ENCODE measurements at places on chromosomes 16 and 17.

DNA sequence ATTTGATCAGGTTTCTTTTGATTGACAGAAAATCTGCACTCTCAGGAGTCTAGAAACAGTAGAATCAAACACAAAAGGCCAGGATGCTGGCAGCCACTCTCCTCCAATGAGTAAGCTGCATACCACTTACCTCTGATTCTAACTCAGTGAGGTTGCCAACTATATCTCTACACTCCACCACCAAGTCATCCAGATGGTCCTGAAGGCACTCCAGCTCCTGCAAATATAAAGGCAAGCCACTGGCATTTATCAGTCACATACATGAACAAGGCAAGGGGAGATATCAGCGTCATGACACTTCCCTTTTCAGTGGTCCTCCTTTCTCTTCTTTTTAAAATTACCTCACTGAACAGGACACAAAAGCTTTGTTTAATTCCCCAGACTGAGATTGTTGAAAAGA is 53.1 kb upstream of the CLEC18B start:
- no peak for DNase-seq

DNA sequence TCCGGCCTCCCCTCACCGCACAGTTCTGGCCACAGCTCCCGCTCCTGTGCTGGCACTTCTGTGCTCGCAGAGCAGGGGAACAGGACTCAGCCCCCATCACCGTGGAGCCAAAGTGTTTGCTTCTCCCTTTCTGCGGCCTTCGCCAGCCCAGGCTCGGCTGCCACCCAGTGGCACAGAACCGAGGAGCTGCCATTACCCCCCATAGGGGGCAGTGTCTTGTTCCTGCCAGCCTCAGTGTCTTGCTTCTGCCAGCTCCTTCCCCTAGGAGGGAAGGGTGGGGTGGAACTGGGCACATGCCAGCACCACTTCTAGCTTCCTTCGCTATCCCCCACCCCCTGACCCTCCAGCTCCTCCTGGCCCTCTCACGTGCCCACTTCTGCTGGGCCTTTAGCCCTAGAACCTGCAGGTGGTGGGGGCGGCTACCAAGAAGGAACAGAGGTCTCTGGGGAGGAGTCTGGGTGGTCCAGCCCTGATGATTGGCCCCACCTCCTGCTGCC is 645 bp upstream of the ELMO3 start:
- peak; percentile 60 for DNase-seq

- DNase-seq, result no peak
These were observed 3.3 kb upstream of the FBXL20 start for GRCh38 chr17:39404542-39405378.

- no peak for DNase-seq
These were observed 6.9 kb upstream of the SCNN1G start for GRCh38 chr16:23175651-23176050.

- DNase-seq, result no peak
These were observed 40.0 kb upstream of the CCR7 start for GRCh38 chr17:40605306-40605705.

DNA sequence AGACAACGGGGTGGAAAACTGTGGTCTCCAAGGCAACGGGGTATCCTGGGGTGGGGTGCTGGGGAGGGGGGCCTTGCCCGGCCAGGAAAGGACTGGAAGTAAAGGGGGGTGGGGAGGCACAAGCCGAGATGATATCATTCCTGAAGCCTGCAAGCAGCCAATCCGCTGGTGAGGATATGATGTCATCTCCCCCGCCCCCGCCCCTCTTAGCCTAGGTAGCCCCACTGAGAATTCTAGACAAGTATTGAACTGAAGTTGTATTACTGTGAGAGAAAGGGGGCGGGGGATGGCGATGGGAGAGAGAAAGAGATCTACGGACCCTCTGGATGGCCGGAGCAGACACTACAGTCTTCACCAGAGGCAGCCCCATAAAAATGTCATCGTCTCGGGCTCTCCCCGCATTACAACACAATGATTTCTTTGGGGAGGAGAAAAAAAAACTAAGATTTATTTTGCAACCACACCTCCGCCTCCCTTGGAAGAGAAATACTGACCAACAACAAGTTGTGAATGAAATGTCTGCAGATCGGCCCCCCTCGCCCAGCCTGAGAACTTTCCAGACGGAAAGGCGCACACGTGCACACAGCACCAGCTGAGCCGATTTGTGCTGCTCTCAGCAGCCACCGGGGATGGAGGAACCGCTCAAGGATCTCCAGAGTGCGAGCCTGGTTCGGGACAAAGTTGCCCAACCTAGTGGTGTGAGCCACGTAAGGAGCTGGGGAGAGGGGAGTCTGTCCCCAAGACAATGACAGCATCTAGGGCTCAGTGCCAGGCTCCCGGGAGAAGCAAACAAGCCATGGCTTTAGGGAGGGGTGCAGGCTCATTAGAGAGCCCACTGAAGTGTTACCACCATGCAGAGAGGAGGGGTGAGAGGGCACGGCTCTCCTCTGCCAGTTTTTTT is 222.1 kb downstream of the SOX9 start:
- DNase-seq, result no peak

DNA sequence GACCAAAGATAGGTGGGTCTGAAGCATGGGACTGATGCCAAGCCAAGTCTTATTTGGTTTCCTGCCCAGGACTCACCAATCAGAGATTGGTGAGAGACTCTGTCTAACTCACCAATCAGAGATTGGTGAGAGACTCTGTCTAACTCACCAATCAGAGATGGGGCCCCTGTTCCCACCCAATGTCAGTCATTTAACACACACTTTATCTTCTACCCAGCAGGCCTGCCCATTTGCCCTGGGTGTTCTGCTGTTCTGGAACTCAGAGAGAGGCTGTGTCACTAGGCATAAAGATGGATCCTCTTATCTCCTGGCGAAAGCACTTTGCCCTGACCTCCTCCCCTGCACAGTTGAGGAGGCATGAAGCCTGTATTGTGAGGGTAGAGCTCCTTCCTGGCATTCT is 5.4 kb upstream of the RHOT1 start:
- DNase-seq, result no peak

- no peak for DNase-seq
These were observed 189.8 kb downstream of the USP22 start for GRCh38 chr17:20852990-20853370.

- DNase-seq, result no peak
These were observed 50.3 kb downstream of the ZFPM1 start for GRCh38 chr16:88503374-88503770.

- DNase-seq, result no peak
These were observed 503 bp downstream of the DHX58 start for GRCh38 chr17:42111871-42112551.

DNA sequence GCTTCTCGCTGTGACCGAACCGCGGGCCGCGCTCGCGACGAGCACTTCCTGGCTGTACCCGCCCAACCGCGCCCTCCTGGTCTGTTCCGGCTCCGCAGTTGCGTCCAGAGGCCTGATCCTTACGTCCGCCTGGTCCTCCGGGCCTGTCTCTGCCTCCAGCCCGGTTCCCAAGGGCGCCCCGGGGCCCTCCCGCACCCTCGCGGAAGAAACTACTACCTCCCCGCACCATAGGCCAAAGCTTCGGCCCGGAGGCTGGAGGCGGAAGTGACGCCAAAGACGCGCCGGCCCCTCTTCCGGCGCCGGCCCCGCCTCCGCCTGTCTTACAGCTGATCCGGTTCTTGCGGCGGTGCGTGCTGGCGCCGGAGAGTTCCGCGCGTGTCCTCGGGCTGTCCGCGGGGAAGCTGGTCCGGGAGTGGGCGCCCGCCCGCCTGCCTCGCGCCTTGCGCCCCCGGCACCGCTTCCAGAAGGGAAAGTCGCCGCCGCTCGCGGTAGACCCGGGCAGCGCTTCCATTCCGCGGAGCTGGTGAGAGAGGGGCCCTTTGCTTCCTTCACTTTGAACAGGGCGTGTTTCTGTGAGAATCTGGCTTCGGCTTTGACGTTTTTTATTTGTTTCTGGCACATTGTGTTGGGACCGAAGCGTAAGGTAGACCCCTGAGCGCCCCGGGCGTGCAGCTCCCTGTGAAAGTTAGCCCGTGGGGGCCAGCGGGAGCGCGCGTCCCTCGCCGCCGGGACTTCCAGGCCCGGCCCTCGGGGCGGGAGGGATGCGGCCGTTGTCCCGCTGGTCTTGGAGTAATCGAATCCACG is at the start of gene ZNF778:
TSS of gene ZNF778 (plus strand) at position 316 of the 804 bp plus-strand sequence. CDS start 3,425 bp downstream, outside the sequence.
- DNase-seq, result peak; percentile 75

- no peak for DNase-seq
These were observed 15.0 kb upstream of the SRCIN1 start for GRCh38 chr17:38620551-38621277.

DNA sequence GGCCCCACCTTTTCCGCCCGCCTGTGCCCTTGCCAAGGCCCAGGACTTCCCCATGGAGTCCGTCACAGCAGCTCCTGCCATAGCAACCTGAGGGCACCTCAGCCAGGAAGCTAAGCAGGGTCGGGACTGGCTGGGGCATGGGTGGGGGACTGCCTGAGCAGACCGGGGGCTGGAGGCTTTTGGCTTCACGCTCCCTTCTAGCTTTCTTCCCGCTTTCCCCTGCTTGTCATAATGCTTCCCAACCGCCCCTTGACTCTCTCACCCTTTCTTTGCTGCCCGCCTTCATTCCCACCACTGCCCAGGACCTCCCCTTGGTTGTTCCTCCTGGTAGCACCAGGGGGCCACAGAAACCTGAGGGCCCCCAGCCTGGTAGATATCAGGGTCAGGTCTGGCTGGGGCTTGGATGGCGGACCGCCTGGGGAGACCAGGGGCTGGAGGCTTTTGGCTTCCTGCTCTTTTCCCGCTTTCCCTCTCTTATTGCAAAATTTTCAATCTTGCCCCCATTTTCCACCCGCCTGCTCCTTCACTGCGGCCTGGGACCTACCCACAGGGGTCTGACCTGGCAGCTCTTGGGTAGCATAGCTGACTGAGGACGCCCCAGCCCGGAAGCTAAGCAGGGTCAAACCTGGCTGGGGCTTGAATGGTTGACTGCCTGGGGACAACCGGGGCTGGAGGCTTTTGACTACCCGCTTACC is 2287.7 kb downstream of the TP53TG3F start:
- DNase-seq, result no peak

DNA sequence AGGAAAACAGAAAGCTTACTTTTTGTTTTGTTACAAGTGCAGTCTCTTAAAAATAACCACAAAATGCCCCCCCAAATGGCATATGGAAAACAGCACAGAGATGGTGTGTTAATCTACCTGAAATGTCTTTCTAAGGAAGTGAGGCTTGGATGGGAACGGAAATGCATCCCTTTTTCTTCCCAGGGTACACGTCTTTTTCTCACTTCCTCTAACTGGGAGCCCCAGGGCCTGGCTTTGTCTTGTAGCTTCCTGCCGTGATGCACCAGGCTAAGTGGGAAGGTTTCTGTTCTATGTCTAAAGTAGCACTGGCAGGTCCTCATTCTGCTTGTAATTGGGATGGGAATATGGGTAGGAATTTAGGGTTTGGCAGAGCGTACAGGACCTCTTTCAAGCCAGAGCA is 52.5 kb upstream of the CACNG3 start:
- DNase-seq, result no peak

GRCh38 chr16:49287572-49287971 is 5.9 kb upstream of the CBLN1 start:
- DNase-seq, result no peak

GRCh38 chr16:80938004-80938878 is 68.4 kb downstream of the CMC2 start:
- DNase-seq, result no peak

- DNase-seq, result no peak
These were observed 206.5 kb upstream of the CDH5 start for GRCh38 chr16:66159987-66160386.

- no peak for DNase-seq
These were observed 84.5 kb upstream of the CORO6 start for GRCh38 chr17:29707212-29707571.

- DNase-seq, result peak; percentile 43
These were observed 140.5 kb downstream of the SEC14L1 start for GRCh38 chr17:77281122-77281903.

- no peak for DNase-seq
These were observed 296.2 kb upstream of the CDH5 start for GRCh38 chr16:66070140-66070917.

GRCh38 chr17:38926293-38927070 is 1.1 kb downstream of the LASP1NB start:
- no peak for DNase-seq

GRCh38 chr16:51710905-51711563 is 560.0 kb upstream of the SALL1 start:
- no peak for DNase-seq

- no peak for DNase-seq
These were observed 5.5 kb downstream of the MYO19 start for GRCh38 chr17:36529121-36529520.

DNA sequence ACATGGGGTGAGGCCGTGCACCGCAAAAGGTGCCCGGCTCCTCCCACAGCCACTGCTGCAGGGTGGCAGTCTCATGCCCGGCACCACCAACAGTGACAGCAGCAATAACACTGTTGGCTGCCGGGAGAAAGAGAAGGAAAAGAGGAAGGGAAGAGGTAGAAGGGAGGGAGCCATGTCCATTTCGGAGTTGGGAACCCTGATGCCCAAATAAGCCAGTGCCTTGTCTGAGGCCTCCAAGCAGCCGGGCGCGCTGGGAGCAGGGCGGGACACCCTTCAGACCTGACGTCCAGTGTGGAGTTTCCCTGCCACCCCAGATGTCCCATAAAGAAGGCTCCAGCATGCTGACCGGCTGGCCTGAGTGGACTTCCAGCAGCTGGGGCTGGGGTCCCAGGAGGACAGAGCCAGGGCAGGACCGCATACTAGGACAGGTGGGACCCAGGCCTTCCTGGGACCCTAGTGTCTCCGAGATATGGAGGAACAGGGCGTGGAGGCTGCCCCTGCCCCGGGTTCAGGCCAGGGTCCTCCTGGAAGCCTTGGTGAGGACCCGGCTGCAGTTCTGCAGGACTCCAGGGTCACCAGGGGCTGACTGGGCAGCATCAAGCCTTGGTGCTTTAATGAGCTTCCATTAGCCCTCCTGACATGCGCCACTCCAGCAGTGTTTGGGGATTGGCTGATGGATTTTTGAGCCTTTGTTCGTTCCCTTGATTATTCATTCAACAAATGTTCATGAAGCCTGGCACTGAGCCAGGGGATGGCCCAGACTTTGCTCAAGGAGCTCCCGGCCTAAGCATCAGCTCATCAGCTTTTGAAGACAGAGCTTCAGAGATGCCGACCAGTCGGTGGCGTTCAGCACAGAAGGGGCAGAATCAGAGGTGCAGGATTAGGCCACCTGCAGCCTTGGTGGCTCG is 223.6 kb upstream of the CIBAR2 start:
- DNase-seq, result no peak

DNA sequence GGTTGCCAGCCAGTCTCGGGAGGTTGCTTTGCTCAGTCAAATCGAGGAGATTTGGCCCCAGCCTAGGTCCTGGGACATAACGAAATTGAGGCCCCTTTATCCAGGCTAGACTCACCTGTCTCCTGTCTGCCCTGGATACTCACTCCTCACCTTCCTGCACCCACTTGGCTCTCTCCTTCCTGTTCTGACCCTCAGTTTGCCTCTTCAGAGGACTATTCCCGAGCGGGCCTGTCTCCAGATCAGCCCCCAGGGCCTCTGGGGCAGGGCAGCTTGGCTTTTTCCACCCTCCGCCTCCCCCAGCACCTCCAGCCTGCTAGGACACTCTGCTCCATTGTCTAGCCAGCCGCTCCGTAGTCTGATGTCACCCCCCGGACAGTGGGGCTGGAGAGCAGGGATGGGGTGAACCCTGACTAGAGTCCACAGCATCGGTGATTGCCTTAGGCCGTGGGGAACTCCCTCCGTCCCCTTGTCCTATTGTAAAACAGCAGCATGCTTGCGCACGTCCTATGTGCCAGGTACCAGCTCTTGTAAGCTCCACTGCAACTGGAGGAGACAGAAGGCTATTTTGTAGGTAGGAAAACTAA is 8.8 kb downstream of the WFIKKN2 start:
- DNase-seq, result no peak

GRCh38 chr17:75914643-75915267 is 10.1 kb upstream of the MRPL38 start:
- DNase-seq, result no peak

Data from endothelial cell (in vitro differentiated cells).